ENCODE measurements at places on chromosomes 1 and 21.

- DNase-seq: peak; percentile 99
Measured at GRCh38 chr1:15617173-15618076, at the start of gene DDI2. TSS of gene DDI2 (plus strand) at chr1:15617458. CDS start at chr1:15617671, 213 bp downstream.

- no peak for DNase-seq
Measured at GRCh38 chr1:227429447-227430359, 111.4 kb upstream of the CDC42BPA start.

- no peak for DNase-seq
Measured at GRCh38 chr21:42858185-42858847, 21.0 kb downstream of the WDR4 start.

DNA sequence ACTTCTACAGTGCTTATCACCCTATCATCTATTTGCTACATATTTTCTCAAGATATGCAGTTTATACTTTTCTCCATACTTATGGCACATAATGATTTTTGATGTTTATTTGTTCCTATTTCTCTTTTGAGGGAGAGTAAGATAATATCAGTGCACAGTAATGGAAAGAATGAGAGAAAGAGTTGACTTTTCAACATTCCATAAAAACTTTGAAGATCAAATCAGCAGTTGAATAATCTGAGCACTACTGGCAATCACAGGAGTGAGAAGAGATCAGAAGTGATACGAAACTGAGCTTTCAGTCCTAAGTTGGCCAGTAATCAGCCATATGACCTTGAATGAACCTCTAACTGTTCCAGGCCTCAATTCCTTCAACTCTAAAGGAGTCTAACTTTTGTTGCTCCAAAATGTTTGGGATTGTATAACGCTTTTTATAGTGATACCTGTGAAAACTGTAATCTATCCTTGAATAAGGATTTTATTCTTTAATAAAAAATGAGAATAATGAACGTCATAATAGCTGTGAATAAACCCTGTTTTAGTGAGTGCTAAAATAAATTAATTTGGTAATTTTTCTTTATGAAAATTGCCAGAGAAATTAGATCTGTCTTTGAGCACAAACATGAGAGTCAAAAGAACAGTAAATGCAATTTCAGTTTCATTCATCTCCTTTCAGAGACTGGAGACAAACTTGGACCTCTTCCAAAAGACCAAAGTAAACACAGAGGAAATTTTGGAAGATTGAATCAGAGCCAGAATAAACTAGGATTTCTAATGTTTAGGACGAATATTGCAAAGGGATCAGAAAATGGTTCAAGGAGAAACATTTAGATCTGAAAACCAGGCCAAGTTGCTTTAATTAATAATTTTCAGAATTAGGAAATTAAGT, 309.9 kb downstream of the ADGRL2 start:
- DNase-seq: peak; percentile 60

- DNase-seq: no peak
Measured at GRCh38 chr1:110091791-110092190, 20.5 kb upstream of the UBL4B start.

DNA sequence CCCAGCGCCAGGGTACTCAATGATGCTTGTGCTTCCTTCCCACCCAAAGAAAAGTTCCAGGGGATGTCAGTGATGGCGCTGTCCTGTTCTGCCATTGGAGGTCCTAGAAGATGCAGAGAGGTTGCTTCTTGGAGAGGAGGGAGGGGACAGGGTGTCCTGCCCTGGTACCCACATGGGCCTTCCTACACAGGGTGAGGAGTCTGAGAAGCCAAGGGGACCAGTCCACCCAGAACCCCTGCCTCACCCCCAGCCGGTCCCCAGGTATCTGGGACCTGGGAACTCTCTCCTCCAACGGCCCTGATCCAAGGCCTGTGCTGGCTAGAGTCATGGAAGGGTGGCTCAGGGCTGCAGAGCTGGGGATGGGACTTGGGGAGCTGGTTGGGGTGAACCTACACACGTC, 259.4 kb downstream of the KCNJ6 start:
- DNase-seq: no peak

GRCh38 chr1:9388335-9389180, 95.9 kb downstream of the SPSB1 start:
- peak; percentile 76 for DNase-seq

- peak; percentile 90 for DNase-seq
Measured at GRCh38 chr1:23098463-23099170, 70.0 kb downstream of the LUZP1 start.

DNA sequence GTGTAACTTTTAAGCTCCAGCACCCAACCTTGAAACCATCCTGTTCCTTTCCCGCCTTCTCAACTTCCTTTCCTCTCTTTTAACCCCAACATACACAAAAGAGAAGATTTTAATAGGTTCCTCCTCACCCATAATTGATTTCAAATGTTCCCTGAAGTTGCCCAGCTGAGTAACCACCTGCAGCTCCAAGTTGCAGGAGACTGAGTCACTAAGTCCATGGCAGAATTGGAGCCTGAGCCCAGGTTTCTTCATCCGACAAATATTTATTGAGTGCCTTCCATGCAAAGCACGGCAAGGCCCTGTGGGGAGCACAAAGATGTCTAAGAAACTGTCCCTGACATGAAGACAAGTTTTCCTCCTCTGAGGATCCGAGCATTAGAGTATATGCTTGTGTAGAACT, 97.7 kb downstream of the PAPPA2 start:
- DNase-seq: no peak

DNA sequence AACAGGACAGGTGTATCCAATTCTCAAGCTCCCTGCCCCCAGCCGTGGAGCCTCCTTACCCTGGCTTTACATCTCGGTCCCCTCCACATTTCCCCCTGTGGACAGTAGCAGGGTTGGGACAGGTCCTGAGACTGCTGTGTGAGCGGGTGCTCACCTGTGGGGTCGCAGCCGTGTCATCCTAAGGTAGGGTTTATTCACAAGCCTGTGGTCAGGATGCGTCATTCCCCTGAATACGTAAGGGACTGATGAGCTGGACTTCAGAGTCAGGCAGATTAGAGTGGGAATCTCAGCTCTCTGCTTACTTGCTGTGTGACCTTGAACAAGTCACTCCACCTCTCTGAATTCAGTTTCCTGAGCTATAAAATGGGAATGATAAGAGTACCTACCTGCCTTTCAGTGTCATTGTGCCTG, 17.7 kb downstream of the ZNF362 start:
- DNase-seq: no peak
